ENCODE measurements at places on chromosomes 12 and 14. TPM values are rescaled to one million over a fixed set of nuclear protein-coding genes. Genes with fewer than 3 reads are reported as not detected.

- no peak overlapping the region for H3K27ac ChIP-seq
- no peaks in the 10 kb centered on the region for H3K4me1 ChIP-seq
- peaks cover 55% of the 10 kb centered on the region for H3K36me3 ChIP-seq
- DNase-seq = no peak
- H3K4me3 ChIP-seq = no peak overlapping the region
- H3K27me3 ChIP-seq = no peaks in the 10 kb centered on the region
Measured at GRCh38 chr12:132921685-132922084, 34.3 kb upstream of the CHFR start.

GRCh38 chr12:55797068-55797467 lies 20.5 kb downstream of the SARNP start:
- H3K27me3 ChIP-seq = no peaks in the 10 kb centered on the region
- no peak overlapping the region for H3K27ac ChIP-seq
- H3K4me3 ChIP-seq = no peak overlapping the region
- peaks cover 48% of the 10 kb centered on the region for H3K36me3 ChIP-seq
- H3K4me1 ChIP-seq = no peaks in the 10 kb centered on the region

DNA sequence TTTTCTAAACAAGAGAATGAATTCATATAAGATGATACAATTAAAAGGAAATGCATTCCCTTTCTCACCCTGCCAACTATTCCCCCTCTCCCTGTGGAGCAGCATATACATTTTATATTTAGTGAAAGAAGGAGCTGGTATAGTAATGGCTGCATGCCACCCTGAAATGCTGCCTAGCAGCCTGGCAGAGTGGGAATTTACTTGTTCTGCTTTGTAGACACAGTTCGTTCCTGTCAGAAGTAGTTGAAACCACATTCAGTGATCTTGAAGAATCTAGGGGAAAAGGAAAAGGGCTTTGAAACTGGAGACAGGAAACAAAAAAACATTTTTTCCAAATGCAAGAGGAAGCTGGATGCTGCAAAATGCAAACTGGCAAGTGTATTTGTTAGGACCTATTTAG lies 176.0 kb upstream of the PLEKHA5 start:
- no peaks in the 10 kb centered on the region for H3K27me3 ChIP-seq
- no peak for DNase-seq
- no peak overlapping the region for H3K27ac ChIP-seq
- peaks cover 18% of the 10 kb centered on the region for H3K4me1 ChIP-seq
- no peaks in the 10 kb centered on the region for H3K36me3 ChIP-seq
- no peak overlapping the region for H3K4me3 ChIP-seq

DNA sequence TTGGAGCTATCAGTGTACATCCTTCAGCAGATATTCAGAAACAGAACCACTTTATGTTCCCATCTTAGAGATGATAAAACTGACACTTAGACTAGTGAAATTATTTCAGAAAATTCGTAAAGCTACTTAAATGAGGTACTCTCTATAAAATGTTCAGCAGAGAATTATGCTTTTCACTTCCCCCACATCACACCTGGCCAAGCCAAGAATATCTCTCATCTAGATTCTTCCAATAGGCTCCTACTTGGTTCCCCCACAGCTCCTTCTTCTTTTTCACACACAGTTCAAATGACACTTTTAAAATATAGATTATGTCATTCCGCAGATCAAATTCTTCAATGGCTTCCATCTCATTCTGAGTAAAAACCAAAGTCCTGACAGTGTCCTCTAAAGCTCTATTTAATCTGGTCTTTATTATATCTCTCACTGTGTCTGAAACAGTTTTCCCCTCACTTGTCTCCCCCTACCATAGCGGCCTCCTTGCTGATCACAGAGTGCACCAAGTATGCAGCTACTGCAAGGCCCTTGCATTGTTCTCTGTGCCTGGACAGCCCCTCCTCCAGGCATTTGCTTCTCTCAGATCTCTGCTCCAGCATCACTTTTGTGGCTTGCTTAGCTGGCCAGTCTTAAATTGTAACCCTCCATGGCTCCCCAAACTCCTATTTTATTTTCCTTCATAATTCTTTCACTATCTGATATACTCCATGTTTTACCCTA lies 736.8 kb upstream of the USP15 start:
- H3K27ac ChIP-seq = no peak overlapping the region
- H3K36me3 ChIP-seq = no peaks in the 10 kb centered on the region
- no peaks in the 10 kb centered on the region for H3K4me1 ChIP-seq
- H3K4me3 ChIP-seq = no peak overlapping the region

KRT85 gene
- not detected for polyA plus RNA-seq
